Thyroid gland (tissue), 4 donors: ENCODE measurements at places on chromosomes 7 and 10. TPM values are rescaled to one million over a fixed set of nuclear protein-coding genes. Genes with fewer than 3 reads are reported as not detected.
A peak's percentile ranks its signal among the peaks of the same experiment; 100 is the strongest.

AFAP1L2 gene
- total RNA-seq: 135 TPM

EPDR1 gene
- 66.9 TPM for total RNA-seq

MMRN2 gene
- 26.1 TPM for total RNA-seq

GPR141 gene
- not detected for total RNA-seq

NUDT5 gene
- total RNA-seq: 57.9 TPM

GRM3 gene
- not detected for total RNA-seq

CALHM1 gene
- not detected for total RNA-seq

SH3PXD2A gene
- total RNA-seq: 20.6 TPM

CTAGE8 gene
- 11.9 TPM for total RNA-seq

HOXA11 gene
- total RNA-seq: not detected

EGFR gene
- total RNA-seq: 94.4 TPM

SFRP5 gene
- total RNA-seq: 0.22 TPM

PON2 gene
- 76.7 TPM for total RNA-seq

GRCh38 chr10:16439295-16439694, 2.5 kb downstream of the PTER start:
- H3K4me3 ChIP-seq: no peak overlapping the region
- peaks cover 32% of the 10 kb centered on the region for H3K4me1 ChIP-seq
- H3K36me3 ChIP-seq: no peaks in the 10 kb centered on the region
- DNase-seq: no peak

GRCh38 chr10:77741746-77742145, 104.1 kb upstream of the KCNMA1 start:
- H3K27me3 ChIP-seq: no peaks in the 10 kb centered on the region
- H3K4me3 ChIP-seq: no peak overlapping the region
- no peaks in the 10 kb centered on the region for H3K4me1 ChIP-seq

GRCh38 chr7:325051-325798, 35.3 kb downstream of the FOXL3 start:
- no peak overlapping the region for H3K4me3 ChIP-seq
- no peaks in the 10 kb centered on the region for H3K27me3 ChIP-seq
- no peaks in the 10 kb centered on the region for H3K36me3 ChIP-seq
- DNase-seq: no peak
- no peaks in the 10 kb centered on the region for H3K4me1 ChIP-seq
- H3K27ac ChIP-seq: no peak overlapping the region

DNA sequence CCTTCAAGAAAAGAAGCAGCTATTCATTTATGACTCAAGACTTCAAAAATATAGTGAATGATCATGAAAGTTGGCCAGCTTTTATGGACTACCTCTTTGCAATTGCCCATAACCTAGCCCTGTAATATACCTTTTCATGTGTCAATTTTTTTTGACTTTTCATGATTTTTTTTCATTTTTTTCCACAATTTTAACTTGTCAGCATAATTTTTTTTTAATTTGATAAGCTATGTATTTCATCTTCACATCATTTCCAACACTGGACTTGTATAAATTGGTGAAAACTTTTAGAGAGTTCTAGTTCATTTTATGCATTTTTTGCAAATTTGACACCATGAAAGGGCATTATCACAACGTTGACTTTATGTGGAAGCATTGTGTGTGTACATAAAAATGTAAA, 220.8 kb upstream of the NFE2L3 start:
- no peak overlapping the region for H3K4me3 ChIP-seq
- H3K36me3 ChIP-seq: no peaks in the 10 kb centered on the region
- DNase-seq: no peak
- no peak overlapping the region for H3K27ac ChIP-seq

DNA sequence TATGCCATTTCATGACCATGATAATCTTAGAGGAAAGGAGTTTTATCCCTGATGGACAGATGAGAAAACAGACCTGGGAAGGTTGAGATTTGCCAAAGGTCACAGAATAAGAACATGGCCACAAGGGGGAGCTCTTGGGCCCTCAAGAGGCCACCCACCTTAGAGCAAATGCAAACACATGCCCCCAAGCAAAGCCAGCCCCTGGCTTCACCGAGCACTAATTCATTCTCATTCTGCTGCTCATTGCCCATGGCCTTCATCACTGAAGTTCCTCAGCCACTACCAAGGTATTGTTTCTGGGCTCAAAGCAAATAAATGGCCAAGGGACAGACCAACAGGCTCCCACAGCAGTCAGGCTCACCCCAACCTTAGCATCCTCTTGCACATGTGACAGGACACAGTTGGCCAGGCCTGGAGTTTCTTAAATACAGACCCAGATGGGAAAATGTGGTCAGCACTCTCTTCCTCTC, 44.2 kb downstream of the PDLIM1 start:
- H3K27me3 ChIP-seq: no peaks in the 10 kb centered on the region
- peaks cover 28% of the 10 kb centered on the region for H3K4me1 ChIP-seq
- H3K4me3 ChIP-seq: no peak overlapping the region

GRCh38 chr10:16441173-16441840, 4.5 kb downstream of the PTER start:
- H3K4me1 ChIP-seq: peaks cover 40% of the 10 kb centered on the region
- H3K4me3 ChIP-seq: no peak overlapping the region
- no peaks in the 10 kb centered on the region for H3K27me3 ChIP-seq

- H3K4me3 ChIP-seq: no peak overlapping the region
- H3K27me3 ChIP-seq: no peaks in the 10 kb centered on the region
- DNase-seq: no peak
- no peak overlapping the region for H3K27ac ChIP-seq
- no peaks in the 10 kb centered on the region for H3K4me1 ChIP-seq
Measured at GRCh38 chr7:40525764-40526163, 391.0 kb downstream of the SUGCT start.

DNA sequence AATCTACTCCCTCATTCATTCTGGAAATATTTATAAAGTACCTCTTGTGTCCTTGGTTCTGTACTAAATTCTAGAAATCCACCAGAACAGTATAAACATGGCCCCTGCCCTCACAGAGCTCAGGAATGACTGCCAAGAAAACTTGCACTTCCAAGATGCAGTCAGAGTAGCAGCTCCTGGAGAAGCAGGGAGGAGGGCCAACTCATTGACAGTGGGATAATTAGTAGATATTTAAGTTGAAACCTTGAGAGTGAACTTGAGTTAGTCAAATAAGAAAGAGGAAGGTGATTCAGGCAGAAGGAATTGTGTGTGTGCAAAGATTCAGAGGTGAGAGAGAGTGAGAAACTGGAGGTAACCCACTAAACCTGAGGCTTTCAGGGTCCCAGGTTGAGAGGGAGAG, 182.2 kb upstream of the INHBA start:
- H3K4me1 ChIP-seq: no peaks in the 10 kb centered on the region
- H3K36me3 ChIP-seq: no peaks in the 10 kb centered on the region
- DNase-seq: no peak
- H3K27ac ChIP-seq: no peak overlapping the region
- H3K27me3 ChIP-seq: no peaks in the 10 kb centered on the region

GRCh38 chr7:30630986-30631385, 36.3 kb downstream of the GARS1 start:
- H3K27me3 ChIP-seq: no peaks in the 10 kb centered on the region
- no peak overlapping the region for H3K27ac ChIP-seq
- peaks cover 5% of the 10 kb centered on the region for H3K4me1 ChIP-seq
- H3K4me3 ChIP-seq: no peak overlapping the region
- DNase-seq: no peak

GRCh38 chr10:14557567-14557966, 217.1 kb downstream of the FAM107B start:
- H3K27ac ChIP-seq: no peak overlapping the region
- H3K27me3 ChIP-seq: no peaks in the 10 kb centered on the region
- no peaks in the 10 kb centered on the region for H3K36me3 ChIP-seq
- peaks cover 20% of the 10 kb centered on the region for H3K4me1 ChIP-seq
- no peak for DNase-seq
- H3K4me3 ChIP-seq: no peak overlapping the region

GRCh38 chr7:104978460-104978859, 35.5 kb upstream of the KMT2E start:
- no peak for DNase-seq
- H3K27ac ChIP-seq: peak overlapping the region; percentile 21
- no peaks in the 10 kb centered on the region for H3K27me3 ChIP-seq

GRCh38 chr10:63155388-63156020, 22.4 kb downstream of the NRBF2 start:
- no peak for DNase-seq
- H3K4me3 ChIP-seq: no peak overlapping the region
- peaks cover 4% of the 10 kb centered on the region for H3K4me1 ChIP-seq
- no peaks in the 10 kb centered on the region for H3K27me3 ChIP-seq
- H3K27ac ChIP-seq: no peak overlapping the region
- H3K36me3 ChIP-seq: peaks cover 6% of the 10 kb centered on the region

DNA sequence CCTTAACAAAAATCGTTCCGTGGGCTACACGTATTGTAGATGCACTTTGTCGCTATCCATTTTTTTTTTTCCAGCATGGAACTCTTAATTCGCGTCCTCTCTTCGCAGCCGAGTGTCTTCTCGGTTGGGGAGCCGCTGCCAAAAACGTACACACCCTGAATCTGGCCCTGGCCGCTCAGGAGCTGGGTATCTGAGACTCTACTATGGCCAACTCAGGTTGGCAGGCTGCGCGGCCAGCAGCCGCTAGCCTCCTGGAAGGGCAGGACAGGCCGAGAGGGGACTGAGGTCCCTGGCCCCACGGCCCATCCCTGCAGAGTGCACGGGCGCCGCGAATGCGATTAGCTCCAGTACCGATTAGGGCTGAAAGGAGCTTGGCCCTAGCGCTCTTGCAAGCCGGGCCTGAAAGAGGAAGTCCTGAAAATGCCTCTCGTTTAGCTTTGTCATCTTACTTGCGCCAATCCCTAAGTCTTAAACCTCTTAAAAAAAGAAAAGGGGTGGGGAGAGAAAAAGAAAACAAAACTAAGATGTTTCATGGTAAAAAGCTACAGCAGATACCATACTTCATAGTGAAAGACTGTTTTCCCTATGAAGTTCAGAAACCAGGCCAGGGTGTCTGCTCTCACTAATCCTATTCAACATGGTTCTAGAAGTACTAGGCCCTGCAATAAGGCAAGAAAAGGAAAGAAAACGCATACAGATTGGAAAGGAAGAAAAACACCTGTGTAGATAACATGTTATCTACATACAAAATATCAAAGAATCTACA, 113.2 kb upstream of the RHEB start:
- DNase-seq: peak; percentile 50
- peaks cover 10% of the 10 kb centered on the region for H3K4me1 ChIP-seq
- peak overlapping the region; percentile 96 for H3K27ac ChIP-seq
- no peaks in the 10 kb centered on the region for H3K27me3 ChIP-seq
- peak overlapping the region; percentile 46 for H3K4me3 ChIP-seq
- H3K36me3 ChIP-seq: no peaks in the 10 kb centered on the region

DNA sequence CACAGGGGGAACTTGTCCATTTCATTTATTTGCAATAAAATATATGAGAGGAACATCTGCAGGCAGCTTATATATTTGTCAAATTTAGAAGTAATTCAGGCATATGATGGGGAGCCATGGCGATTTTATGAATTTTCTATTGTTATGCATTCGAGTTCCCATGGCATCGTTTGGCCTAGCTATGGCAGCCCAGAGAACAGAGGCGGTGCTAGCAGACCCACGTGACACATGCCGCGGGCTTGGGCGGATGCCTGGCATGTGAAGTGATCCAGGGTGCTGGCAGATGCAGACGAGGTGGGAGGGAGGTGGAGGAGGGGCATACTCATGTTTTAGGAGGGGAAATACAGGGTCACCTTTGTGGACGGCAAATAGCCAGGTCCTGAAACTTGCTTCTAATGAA, 560.0 kb upstream of the GALNT17 start:
- H3K27me3 ChIP-seq: no peaks in the 10 kb centered on the region
- no peak for DNase-seq
- H3K27ac ChIP-seq: no peak overlapping the region
- H3K4me1 ChIP-seq: peaks cover 18% of the 10 kb centered on the region

- DNase-seq: no peak
- H3K4me1 ChIP-seq: peaks cover 3% of the 10 kb centered on the region
- no peak overlapping the region for H3K4me3 ChIP-seq
- no peaks in the 10 kb centered on the region for H3K27me3 ChIP-seq
- no peaks in the 10 kb centered on the region for H3K36me3 ChIP-seq
Measured at GRCh38 chr7:151301471-151302462, 39.8 kb upstream of the NUB1 start.

DNA sequence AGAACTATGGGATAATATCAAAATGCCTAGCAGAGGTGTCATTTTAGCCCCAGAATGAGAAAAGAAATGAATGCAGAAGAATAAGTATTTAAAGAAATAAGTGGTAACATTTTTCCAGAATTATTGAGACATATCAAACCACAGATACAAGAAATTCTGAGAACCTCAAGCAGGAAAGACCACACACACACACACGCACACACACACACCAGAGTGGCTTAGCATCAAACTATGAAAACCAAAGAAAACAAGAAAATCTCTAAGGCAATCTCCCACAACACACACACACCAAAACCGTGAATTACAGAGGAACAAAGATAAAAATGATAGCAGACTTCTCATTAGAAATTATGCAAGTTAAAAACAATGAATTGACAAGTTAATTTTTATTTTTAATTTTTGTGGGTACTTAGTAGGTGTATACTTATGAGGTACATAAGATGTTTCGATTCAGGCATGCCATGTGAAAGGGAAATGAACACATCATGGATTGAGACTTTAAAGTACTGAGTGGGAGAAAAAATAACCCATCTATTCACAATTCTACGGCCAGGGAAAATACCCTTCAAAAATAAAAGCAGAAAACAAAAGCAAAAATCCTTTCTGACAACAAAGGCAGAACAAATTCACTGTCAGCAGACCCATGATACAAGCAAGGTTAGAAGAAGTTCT, 14.6 kb downstream of the PPIF start:
- no peaks in the 10 kb centered on the region for H3K27me3 ChIP-seq
- no peaks in the 10 kb centered on the region for H3K36me3 ChIP-seq
- no peaks in the 10 kb centered on the region for H3K4me1 ChIP-seq
- no peak overlapping the region for H3K27ac ChIP-seq

GRCh38 chr10:75765789-75766096, 334.3 kb downstream of the LRMDA start:
- no peaks in the 10 kb centered on the region for H3K27me3 ChIP-seq
- H3K27ac ChIP-seq: no peak overlapping the region
- H3K4me1 ChIP-seq: peaks cover 12% of the 10 kb centered on the region
- DNase-seq: no peak
- H3K36me3 ChIP-seq: no peaks in the 10 kb centered on the region
